NCI-H510A (cell line): ENCODE measurements at places on chromosomes 5 and 9.

DNA sequence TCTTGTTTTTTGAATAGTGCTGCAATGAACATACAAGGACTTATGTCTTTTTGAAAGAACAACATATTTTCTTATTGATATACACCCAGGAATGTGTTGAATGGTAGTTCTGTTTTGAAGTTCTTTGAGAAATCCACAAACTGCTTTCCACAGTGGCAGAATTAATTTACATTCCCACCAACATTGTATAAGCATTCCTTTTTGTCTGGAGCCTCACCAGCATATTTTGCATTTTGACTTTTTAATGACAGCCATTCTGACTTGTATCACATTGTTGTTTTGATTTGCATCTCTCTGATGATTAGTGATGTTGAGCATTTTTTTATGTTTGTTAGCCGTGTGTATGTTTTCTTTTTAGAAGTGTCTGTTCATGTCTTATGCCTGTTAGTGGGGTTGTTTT lies 524.9 kb downstream of the SEMA5A start:
- no peak for DNase-seq

GRCh38 chr5:112995764-112996618 lies 19.4 kb downstream of the DCP2 start:
- DNase-seq = no peak

GRCh38 chr9:17988489-17988888 lies 409.6 kb downstream of the SH3GL2 start:
- no peak for DNase-seq

DNA sequence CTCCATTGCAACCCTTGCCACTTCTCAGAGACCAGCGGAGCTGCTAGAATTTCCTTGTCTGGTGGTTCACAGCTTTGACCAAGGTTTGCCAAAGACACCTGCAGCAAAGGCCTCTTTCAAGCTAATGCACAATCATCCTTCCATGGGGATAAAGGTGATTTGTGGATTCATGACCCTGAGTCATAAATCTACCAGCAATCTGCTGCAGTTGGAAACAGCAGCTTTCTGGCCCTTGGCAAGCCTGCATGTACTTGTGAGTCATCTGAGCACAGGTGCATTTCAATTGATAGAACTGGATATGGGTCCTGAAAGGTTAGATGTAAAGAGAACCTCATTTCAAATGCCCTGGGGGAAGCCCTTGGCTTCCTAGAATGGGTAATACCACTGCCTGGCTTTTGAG lies 21.6 kb upstream of the TCF7 start:
- DNase-seq = no peak

DNA sequence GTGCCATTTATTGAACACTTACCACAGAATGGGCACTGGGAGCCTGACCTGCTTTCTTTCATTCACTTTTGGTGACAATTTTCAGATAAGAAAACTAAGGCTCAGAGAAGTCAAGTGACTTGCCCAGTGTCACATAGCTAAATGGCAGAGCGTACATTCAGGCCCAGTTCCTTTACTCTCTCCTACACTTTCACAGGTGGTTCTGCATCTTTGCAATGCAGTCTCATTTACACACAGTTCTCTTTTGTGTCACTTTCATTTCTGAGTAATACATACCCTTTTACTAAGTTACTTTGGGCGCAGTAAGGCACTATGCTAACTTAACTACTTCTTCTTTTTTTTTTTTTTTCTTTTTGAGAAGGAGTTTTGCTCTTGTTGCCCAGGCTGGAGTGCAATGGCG lies 8.3 kb downstream of the NFIL3 start:
- no peak for DNase-seq

- no peak for DNase-seq
Measured at GRCh38 chr5:43769571-43770355, 166.8 kb downstream of the NNT start.

GRCh38 chr5:171927345-171927941 lies 79.0 kb downstream of the FBXW11 start:
- no peak for DNase-seq

- no peak for DNase-seq
Measured at GRCh38 chr9:99129091-99129490, 24.2 kb downstream of the TGFBR1 start.

DNA sequence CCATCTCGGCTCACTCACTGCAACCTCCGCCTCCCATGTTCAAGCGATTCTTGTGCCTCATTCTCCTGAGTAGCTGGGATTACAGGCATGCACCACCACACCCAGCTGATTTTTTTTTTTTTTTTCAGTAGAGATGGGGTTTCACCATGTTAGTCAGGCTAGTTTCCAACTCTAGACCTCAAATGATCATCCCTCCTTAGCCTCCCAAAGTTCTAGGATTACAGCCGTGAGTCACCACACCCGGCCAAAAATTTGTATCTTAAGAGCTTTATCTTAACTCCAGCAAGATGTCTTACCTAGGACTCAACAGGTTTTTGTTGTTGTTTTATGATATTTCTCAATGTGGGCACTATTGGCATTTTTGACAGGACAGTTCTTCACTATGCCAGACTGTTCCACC lies 27.9 kb downstream of the LYRM7 start:
- no peak for DNase-seq

DNA sequence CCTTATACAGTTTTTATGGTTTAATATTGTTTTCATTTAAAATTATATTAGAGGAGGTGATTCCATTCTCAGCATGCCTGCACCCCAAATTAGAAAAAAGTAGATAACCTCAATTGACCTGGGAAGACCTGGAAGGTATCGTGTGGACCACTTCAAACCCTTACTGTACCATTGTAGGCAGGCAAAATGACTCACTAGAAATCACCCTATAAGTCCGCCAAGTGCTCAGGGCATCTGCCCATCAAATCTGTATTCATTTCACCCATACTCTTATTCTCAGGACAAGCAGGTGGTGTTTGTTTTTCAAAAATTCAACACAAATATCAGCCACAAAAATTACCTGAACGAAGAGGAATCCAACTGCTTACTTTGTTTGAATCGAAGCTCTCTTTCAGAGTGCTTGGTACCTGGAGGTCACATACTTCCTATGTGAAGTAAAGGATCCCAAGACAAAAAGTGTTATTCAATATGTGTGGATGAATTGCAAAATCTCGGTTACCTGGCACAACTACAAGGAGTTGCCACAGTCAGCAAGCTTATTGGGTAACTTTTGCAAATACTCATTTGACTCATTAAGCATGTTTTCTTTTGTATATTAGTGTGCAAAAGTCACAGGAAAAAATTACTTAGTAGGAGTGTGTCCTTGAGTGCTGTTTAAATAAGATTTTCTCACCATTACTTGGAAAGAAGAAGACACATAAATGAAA lies 216.2 kb downstream of the ENC1 start:
- DNase-seq = no peak

DNA sequence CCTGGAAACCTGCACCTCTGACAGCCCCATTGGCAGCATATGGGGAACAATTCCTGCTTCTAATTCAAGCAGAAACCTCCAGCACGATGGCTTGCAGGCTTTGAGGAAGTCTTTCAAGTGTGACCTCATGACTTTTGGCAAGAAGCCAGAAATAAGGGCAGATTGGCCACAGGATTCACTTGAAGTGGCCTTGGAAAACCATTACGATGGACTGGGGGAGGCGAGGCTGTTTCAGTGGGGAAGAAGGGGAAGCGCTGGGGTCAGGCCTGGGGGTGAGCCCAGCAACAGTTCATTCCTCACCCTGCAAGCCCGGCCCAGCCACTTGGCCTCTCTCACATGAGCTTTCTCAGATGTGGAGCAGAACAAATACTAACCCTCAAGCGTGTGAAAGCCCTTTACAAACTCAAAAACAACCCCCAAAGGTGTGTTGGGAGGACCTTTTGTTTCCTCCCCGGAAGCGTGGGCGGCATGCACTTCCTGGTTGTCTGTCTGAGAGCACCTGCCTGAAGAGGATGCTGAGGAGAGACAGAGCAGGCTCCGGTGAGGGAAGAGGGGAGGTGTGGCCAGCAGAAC lies 26.9 kb upstream of the EEIG1 start:
- DNase-seq = peak; percentile 81

DNA sequence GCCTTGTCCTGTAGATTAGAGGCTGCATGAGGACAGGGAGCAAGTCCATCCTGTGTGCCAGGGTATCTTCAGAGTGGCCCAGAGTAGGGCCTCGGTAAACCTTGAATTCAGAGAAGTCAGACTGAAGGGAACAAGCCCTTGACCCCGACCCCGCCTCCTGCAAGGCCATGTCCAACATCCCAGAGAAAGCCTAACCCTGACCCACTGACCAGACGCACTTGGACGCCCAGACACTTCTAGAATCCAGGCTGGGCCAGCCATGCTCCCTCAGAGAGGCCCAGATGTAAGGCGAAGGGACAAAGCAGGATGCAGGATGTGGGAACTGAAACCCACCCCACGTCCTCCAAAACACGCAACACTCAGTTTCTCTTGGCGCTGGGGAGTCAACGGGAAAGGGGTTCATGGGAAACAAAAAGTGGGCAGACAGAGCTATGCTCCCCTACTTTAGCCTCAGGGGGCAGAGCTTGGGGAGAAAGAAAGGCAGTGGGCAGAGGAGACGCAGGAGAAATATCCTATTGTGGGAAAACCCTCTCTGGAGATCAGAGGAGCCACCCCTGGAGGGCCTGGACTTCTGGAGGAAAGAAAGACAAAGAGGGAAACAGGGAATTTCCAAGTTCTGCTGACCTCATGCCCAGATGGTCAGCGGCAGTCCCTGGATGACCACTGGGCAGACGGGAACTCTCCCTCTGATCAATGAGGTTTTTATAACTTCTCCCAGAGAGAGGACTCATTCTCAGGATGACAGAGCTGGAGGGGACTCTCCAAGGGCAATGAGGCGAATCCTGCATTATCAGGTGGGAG lies 13.0 kb downstream of the TNIP1 start:
- DNase-seq = no peak

GRCh38 chr5:158121678-158122077 lies 262.7 kb upstream of the CLINT1 start:
- no peak for DNase-seq

- no peak for DNase-seq
Measured at GRCh38 chr5:946720-947625, 54.3 kb downstream of the TRIP13 start.

- DNase-seq = no peak
Measured at GRCh38 chr9:105243015-105243686, 1.3 kb upstream of the SLC44A1 start.

- no peak for DNase-seq
Measured at GRCh38 chr5:157607371-157608161, 32.0 kb upstream of the ADAM19 start.

GRCh38 chr5:176692839-176693476 lies 45.7 kb downstream of the TSPAN17 start:
- DNase-seq = no peak

- no peak for DNase-seq
Measured at GRCh38 chr9:100430286-100430940, 3.5 kb downstream of the MSANTD3 start.

GRCh38 chr9:93645921-93646639 lies 69.7 kb downstream of the PHF2 start:
- no peak for DNase-seq

DNA sequence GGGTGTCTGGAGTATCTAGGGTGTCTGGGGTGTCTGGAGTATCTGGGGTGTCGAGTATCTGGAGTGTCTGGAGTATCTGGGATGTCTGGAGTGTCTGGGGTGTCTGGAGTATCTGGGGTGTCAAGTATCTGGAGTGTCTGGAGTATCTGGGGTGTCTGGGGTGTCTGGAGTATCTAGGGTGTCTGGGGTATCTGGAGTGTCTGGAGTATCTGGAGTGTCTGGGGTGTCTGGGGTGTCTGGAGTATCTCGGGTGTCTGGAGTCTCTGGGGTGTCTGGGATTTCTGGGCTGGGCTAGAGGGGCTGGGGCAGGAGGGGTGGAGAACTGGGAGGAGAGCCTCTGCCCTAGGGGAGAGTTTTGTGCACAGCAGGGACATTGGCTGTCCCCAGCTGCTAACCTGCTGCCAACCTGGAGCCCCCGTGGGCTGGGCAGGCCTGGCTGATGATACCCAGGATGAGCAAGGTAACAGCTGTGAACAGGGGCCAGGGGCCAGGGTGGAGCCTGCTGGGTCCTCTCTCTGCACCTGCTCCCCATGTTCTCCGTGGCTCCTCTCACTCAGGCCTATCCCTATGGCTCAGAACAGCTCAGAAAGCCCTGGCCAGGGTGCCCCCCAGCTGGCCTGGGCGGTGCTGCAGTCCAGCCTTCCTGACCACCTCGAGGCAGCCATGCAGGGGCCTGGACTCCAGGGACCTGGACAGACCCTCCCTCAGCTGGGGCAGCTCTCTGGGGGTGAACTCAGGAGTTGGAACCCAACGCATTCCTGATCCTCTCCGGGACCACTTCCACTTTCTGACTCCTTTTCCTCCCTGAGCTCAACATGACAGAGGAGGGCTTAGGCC lies 29.9 kb downstream of the LHX3 start:
- peak; percentile 41 for DNase-seq

GRCh38 chr5:6228257-6229250 lies 149.8 kb downstream of the MED10 start:
- no peak for DNase-seq

- DNase-seq = no peak
Measured at GRCh38 chr5:149341876-149342275, 3.4 kb upstream of the GRPEL2 start.

GRCh38 chr9:111712369-111712768 lies 51.0 kb downstream of the GNG10 start:
- DNase-seq = no peak

DNA sequence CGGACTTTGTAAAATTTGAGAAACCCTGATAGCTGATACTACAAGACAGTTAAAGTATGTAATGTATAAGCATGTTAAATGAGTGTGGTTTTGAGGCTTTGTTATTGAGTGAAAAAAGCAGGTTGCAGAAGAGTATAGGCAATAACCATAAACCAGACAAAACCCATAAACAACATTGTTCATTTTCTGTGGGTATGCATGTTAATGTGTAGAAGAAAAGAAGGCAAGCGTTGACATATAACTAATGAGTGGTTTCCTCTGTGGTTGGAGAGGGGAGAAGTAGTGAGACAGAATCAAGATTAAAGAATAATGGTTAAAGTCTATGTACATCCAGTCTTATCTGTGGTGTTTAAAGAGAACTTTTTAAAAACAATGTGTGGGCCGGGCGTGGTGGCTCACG lies 26.2 kb downstream of the RAD23B start:
- DNase-seq = no peak

- DNase-seq = no peak
Measured at GRCh38 chr5:97909541-97909940, 726.5 kb upstream of the RIOK2 start.

- DNase-seq = no peak
Measured at GRCh38 chr9:112295174-112295573, 38.2 kb downstream of the PTBP3 start.

DNA sequence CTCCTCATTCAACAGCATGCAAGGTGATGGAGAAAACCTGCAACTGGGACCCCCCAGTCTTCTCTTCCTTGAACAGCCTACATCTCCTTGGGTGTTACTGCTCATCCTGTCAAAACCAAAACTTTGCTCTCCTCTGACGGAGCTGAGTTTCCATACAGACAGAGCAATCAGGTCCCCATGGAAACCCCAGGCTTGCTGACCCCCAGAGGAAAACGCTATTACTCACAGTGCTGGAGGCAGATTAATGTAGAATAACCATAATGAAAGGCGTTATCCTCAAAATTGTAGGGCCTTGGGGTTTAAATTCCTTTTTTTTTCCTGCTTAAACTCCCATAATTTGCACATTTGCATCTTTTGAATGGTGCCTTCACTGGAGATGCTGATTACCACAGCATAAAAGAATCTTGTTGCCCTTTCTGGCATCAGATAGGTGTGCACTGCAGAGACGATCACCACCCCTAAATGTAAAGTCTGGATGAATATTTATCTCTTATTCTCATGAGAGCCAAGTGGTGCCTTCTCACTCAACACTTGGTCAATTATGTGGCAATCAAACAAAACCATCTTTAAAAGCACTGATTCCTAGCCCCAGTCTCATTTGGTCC lies 126.3 kb downstream of the MSX2 start:
- no peak for DNase-seq

GRCh38 chr9:124280176-124280691 lies 22.5 kb downstream of the NEK6 start:
- DNase-seq = no peak
